ENCODE measurements at places on chromosomes 16 and 17.

DNA sequence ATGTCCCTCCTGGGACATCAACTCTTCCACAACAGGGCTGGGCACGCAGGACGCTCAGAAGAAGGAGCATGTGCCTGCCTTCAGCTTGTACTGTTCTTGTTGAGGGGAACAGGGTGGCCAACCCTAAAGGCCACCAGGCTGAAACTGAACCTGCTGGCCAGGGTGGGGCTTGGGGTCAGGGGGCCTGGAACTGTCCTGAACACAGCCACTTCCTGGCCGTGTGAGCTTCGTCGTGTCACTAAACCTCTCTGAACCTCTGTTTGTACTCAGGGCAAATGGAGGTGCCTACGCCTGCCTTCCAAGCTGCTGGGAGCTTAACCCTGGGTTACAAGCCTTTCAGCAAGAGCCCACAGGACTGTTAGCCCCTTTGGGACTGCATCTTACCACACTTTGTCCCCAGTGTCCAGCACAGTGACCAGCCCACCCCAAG, 6.7 kb downstream of the ARHGAP27 start:
- DNase-seq: no peak

- DNase-seq: no peak
These were observed 43.4 kb downstream of the HNF1B start for GRCh38 chr17:37701496-37701898.

GRCh38 chr16:595942-596735, 6.3 kb downstream of the RAB40C start:
- DNase-seq: no peak

GRCh38 chr17:19883537-19884215, 15.9 kb upstream of the ULK2 start:
- DNase-seq: no peak

GRCh38 chr16:27417047-27417671, 15.2 kb downstream of the IL21R start:
- DNase-seq: no peak

- DNase-seq: no peak
These were observed 46.9 kb upstream of the BAHCC1 start for GRCh38 chr17:81348097-81349055.

DNA sequence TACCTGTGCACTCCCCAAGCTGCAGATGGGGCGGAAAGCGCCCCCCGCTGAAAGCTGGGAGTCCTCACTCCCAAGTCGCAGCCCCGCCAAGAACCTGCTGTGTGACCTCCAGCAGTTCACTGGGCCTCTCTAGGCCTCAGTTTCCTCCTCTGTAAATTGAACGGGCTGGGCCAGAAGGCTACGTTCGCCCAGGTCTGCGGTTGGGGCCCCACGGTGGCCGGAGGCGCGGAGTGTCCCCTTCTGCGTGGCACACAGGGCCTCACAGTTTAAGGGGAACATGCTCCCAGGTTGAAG, 628 bp downstream of the GALK1 start:
- no peak for DNase-seq
